ENCODE measurements at places on chromosomes 13 and 19. TPM values are rescaled to one million over a fixed set of nuclear protein-coding genes. Genes with fewer than 3 reads are reported as not detected.
A peak's percentile ranks its signal among the peaks of the same experiment; 100 is the strongest.

GRCh38 chr19:19460761-19461265 lies 54.5 kb downstream of the TSSK6 start:
- H3K4me1 ChIP-seq: peaks cover 82% of the 10 kb centered on the region
- peaks cover 36% of the 10 kb centered on the region for H3K36me3 ChIP-seq
- no peaks in the 10 kb centered on the region for H3K27me3 ChIP-seq
- H3K27ac ChIP-seq: peak overlapping the region; percentile 100
- peak overlapping the region; percentile 89 for H3K4me3 ChIP-seq
- peak; percentile 83 for DNase-seq

- no peaks in the 10 kb centered on the region for H3K36me3 ChIP-seq
- H3K27me3 ChIP-seq: no peaks in the 10 kb centered on the region
- no peak overlapping the region for H3K27ac ChIP-seq
- no peaks in the 10 kb centered on the region for H3K4me1 ChIP-seq
- peak; percentile 58 for DNase-seq
Observed at GRCh38 chr19:10858204-10858828, 10.1 kb downstream of the C19orf38 start.

Gene C19orf38
- 1.3 TPM for total RNA-seq

DNA sequence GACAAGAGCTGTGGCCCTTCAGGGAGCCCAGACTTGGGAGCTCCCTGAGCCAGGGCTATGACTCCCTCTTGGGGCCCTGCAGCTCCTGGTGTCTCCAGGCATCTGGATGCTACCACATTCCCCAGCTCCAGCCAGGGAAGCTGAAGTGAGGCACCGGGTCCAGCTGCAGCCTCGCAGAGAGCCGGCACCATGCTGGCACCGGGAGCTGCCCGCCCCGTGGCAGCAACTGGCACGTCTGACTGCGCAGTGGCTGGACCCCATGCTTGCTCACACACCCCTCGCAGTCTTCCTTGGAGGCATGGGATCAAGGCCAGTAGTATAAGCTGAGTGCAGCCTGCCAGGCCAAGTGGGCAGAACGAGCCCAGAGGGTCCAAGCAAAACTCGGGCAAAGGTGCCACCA lies 7.4 kb downstream of the IGFL4 start:
- peaks cover 2% of the 10 kb centered on the region for H3K4me1 ChIP-seq
- no peaks in the 10 kb centered on the region for H3K36me3 ChIP-seq
- no peak for DNase-seq
- peaks cover 10% of the 10 kb centered on the region for H3K27me3 ChIP-seq
- no peak overlapping the region for H3K27ac ChIP-seq

DNA sequence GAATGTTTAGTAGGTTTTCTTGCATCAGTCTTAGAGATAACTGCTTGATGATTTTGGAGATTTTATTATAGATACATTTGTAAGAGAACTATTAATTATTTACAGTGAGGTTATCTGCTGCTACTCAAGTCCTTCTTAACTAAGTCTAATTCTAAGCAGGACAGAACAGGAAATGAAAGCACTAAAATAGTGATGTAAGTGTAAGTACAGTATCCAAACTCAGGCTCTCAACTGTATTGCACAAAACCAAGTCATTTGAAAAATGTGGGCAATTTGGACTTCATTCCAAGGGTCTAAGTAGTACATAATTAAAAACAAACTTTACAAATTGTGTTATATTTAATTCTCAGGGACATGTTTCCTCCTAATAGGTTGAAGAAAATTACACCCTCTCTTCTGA lies 417.1 kb downstream of the ITGBL1 start:
- no peak overlapping the region for H3K27ac ChIP-seq
- no peak for DNase-seq
- H3K27me3 ChIP-seq: peaks cover 1% of the 10 kb centered on the region
- H3K4me3 ChIP-seq: no peak overlapping the region
- H3K4me1 ChIP-seq: no peaks in the 10 kb centered on the region

GRCh38 chr13:68550330-68550729 lies 1320.2 kb upstream of the PCDH9 start:
- no peak overlapping the region for H3K4me3 ChIP-seq
- H3K27ac ChIP-seq: no peak overlapping the region
- no peaks in the 10 kb centered on the region for H3K36me3 ChIP-seq
- H3K27me3 ChIP-seq: no peaks in the 10 kb centered on the region
- DNase-seq: no peak
- H3K4me1 ChIP-seq: no peaks in the 10 kb centered on the region

- peak overlapping the region; percentile 93 for H3K4me3 ChIP-seq
- peak; percentile 83 for DNase-seq
Observed at GRCh38 chr19:20051841-20052768, 12.8 kb upstream of the ZNF682 start.

Gene NAA16
- 32.8 TPM for total RNA-seq

- peaks cover 6% of the 10 kb centered on the region for H3K4me1 ChIP-seq
- H3K27ac ChIP-seq: no peak overlapping the region
- H3K4me3 ChIP-seq: no peak overlapping the region
- no peak for DNase-seq
Observed at GRCh38 chr13:48602296-48603016, 51.3 kb upstream of the CYSLTR2 start.

Gene LYPD5
- total RNA-seq: 0.51 TPM

- DNase-seq: no peak
- no peak overlapping the region for H3K4me3 ChIP-seq
- no peak overlapping the region for H3K27ac ChIP-seq
Observed at GRCh38 chr19:8352134-8352827, 9.2 kb upstream of the KANK3 start.

Gene KLK10
- total RNA-seq: not detected

DNA sequence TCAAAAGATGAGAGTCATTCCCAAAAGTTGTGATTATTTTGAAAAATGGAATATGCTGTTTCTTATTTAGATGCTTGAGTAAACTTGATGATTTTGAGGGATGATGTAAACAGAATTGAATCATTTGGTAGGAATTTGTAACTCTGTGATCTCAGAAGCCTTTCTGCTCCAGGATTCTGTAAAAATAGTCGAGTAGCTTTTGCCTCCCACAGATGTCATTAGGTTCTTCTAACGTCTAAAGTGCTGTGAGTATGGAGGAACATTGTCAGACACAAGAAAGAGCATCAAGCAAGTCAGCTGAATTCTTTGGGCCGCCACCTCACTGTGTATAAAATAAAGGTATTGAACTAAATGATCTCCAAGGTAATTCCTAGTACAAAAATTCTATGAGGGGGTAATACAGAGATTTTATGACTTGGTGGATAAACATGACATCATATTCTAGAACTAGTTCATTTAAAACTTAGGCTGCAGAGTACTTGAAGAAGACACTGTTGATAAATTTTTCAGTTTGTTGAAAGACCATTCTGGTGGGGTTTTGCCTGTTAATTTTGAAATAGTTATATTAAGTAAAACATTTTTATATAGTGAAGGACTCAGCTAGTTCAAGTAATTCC lies 1.4 kb upstream of the GPR183 start:
- peaks cover 83% of the 10 kb centered on the region for H3K4me1 ChIP-seq
- no peaks in the 10 kb centered on the region for H3K27me3 ChIP-seq
- H3K27ac ChIP-seq: peak overlapping the region; percentile 93
- H3K36me3 ChIP-seq: peaks cover 53% of the 10 kb centered on the region

Measured in activated CD8-positive, alpha-beta T cell treated with anti-CD3 and anti-CD28 coated beads for 36 hours (primary cell).